H54 (cell line): ENCODE measurements at places on chromosomes 11 and 22.

DNA sequence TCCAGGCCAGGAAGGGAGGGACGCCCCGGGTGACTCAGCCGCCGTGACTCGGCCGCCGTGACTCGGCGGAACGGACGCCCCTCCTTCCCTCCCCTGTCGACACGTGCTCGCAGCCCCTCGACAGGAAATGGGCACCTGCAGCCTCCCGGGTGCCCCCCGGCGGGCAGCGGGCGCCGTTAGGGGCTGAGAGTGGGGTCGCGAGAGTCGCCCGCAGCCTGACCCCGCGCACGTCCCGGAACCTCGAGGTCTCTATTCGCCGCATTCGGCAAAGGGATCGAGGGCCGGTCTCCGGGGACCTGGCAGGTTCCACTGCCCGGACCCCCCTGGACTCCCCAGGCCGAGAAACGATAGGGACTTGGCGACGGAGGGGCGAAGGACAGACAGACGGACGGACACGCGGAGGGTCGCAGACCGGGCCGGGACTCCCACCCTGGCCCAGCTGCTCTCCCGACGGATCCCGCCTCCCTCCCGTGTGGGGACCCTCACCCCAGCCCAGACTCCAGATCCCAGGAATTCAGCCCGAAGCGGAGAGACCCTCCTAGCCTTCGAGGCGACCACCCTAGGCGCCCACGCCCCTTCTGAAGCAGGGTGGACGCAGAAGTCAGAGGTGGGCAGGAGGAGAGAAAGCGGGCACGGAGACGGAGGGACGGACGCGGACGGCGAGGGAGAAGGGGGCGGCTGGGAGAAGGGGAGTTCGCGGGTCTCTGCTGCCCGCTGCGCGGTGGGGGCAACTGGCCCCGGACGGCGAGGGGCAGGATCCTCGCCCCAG, 648 bp downstream of the FOSL1 start:
- DNase-seq: no peak

- peak; percentile 52 for DNase-seq
These were observed 2.0 kb upstream of the CASTOR1 start for GRCh38 chr22:30291058-30291892.

- DNase-seq: no peak
These were observed 43.9 kb downstream of the ZNF280B start for GRCh38 chr22:22464541-22465054.

DNA sequence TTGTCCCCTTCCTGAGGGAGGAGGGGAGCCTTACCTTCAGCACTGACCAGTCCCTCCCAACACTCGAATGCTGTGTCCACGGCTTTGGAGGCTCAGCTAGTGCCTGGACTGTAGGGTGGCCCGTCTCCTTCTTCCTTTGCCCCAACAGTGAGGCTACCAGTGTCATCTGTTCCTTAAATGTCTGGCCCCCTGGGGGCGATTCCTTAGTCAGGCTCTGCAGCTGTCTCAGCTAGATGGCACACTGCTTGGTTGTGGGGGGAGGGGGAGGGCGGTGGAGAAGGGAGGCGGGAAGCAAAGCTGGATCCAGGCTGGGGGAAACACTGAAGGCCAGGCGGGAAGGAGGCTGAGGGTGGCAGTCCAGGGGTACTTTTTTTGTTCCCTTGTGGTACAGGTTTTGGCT, at the start of gene IGSF22:
Gene IGSF22 (minus strand): TSS at position 149 of the 400 bp plus-strand sequence. CDS start 1,952 bp downstream, outside the sequence.
- DNase-seq: no peak
